Activated CD4-positive, alpha-beta T cell treated with anti-CD3 and anti-CD28 coated beads, Interleukin-2, amount 10 ng/mL, durations not matched to agents 7 days and 5 days (primary cell): ENCODE measurements at places on chromosomes 5 and 9. TPM values are rescaled to one million over a fixed set of nuclear protein-coding genes. Genes with fewer than 3 reads are reported as not detected.
A peak's percentile ranks its signal among the peaks of the same experiment; 100 is the strongest.

KCNMB1 gene
- not detected for total RNA-seq

MUSK gene
- total RNA-seq: not detected

PCDHB6 gene
- not detected for total RNA-seq

SLC36A2 gene
- not detected for total RNA-seq

IL6ST gene
- 117 TPM for total RNA-seq

PRLR gene
- not detected for total RNA-seq

PPP2R2B gene
- total RNA-seq: 1.8 TPM

GRCh38 chr5:138660051-138660572 is 84.9 kb upstream of the HSPA9 start:
- DNase-seq: no peak

DNA sequence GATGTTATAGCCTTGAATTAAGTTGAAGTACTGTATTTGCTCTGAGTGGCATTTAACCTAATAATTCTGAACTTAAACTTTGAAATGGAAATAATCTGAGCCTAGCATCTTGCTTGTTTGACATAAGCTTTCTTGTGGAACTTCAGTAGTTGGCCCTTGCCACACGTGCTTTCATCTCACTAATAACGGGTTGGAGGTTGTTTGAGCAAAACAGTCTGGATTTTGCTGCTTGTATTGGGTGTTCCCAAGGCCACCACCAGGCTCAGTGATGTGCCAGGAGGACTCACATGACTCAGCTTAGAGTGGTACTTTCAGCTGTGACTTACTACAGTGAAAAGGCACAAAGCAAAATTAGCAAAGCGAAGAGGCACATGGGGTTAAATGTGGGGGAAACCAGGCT is 35.7 kb downstream of the SECISBP2 start:
- DNase-seq: no peak

DNA sequence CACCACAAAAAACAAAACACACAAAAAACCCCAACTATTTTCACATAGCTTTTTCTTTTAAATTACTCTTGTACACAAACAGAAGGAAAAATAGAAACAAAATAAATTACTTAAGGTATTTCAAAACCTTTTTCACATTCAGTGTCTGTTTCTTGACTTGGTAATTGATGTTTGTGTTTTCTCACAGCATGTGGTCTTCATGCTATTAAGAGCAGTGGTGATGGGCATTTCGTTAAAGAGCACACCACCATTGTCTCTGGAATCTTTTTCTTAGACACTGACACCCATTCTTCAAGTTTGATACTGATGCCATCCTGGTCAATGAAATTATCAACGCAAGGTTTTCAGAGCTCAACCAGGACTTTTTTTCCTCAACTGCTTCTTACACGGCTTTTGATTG is 63.8 kb downstream of the SLC28A3 start:
- no peak for DNase-seq

DNA sequence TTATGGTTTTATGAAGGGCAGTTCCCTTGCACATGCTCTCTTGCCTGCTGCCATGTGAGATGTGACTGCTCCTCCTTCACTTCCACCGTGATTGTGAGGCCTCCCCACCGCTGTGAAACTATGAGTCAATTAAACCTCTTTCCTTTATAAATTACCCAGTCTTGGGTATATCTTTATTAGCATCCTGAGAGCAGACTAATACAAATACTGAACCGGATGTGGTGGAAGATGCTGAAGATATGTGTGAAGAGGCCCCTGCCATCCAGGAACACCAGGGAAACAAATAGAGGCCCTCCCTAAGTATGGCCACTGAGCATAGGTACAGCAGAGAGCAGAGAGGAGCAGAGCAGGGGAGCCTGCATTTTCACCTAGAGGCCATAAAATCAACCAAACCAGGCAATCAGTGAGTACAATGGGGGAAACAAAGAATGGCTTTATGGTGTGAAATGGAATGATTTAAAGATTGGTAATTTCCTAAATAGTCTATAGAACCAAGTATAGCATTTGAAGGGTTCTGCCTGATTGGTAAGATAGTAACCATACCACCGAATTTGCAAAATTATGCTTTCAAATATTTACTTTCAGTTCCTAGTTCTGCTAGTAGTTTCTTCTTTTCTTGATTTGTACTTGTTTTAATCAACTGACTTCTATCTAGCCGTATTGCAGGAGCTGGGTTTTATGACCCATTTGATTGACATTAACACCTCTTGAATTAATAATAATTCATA is 421.6 kb downstream of the IRX1 start:
- no peak for DNase-seq

- no peak for DNase-seq
Measured at GRCh38 chr5:180340856-180341255, 12.3 kb downstream of the GFPT2 start.

GRCh38 chr5:151093476-151093889 is 12.6 kb upstream of the TNIP1 start:
- no peak for DNase-seq

- no peak for DNase-seq
Measured at GRCh38 chr5:41156739-41157138, 56.6 kb downstream of the C6 start.

DNA sequence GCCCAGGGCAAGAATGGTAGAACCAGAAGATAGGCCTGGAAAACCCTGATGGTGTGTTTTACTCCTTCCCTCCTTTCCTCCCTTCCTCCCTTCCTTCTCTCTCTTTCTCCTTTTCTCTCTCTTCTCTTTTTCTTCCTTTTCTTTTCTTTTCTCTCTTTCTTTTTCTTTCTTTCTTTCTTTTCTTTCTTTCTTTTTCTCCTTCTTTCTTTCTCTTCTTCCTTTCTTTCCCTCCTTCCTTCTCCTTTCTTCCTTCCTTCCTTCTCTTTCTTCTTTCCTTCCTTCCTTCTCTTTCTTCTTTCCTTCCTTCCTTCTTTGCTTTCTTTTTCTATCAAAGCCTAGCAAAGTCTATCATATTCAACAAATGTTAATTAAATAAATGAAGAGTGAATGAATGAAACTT is 24.0 kb upstream of the UBE2QL1 start:
- DNase-seq: no peak

DNA sequence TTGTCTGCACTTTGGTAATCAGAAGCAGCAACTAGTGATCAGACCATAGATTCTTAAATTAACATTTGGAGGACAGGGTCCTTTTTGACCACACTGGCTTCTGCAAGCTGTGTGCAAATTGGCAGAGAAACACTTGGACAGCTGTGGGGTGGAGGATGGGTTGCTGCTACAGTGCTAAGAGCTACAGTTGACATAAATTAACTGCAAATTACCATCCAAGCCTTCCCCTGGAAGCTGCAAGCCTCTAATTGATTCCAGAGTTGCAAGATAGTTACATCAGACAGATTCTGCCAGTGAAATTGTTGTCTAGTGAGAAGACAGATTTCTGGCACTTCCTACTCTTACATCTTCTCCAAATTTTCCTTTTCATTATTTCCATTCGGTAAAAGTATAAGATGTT is 517.7 kb downstream of the DIRAS2 start:
- DNase-seq: no peak

DNA sequence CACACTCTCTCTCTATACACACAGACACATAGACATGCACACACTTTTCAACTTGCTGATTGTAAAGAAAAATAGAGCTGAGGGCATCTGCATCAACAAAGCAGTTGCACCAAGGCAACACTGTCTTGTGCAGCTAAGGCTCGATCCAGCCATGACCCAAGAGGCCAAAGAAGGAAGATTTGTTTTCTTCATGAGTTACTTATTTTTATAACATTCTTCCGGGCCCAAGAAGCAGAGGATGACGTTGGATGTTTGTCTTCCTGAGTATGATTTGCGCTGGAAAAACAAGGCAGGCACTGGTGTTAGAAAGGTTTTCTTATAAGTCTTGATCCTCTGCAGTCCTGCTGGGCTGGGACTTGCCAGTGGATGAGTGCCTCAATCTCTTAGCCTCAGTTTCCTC is 344.1 kb downstream of the ADAMTS6 start:
- no peak for DNase-seq

DNA sequence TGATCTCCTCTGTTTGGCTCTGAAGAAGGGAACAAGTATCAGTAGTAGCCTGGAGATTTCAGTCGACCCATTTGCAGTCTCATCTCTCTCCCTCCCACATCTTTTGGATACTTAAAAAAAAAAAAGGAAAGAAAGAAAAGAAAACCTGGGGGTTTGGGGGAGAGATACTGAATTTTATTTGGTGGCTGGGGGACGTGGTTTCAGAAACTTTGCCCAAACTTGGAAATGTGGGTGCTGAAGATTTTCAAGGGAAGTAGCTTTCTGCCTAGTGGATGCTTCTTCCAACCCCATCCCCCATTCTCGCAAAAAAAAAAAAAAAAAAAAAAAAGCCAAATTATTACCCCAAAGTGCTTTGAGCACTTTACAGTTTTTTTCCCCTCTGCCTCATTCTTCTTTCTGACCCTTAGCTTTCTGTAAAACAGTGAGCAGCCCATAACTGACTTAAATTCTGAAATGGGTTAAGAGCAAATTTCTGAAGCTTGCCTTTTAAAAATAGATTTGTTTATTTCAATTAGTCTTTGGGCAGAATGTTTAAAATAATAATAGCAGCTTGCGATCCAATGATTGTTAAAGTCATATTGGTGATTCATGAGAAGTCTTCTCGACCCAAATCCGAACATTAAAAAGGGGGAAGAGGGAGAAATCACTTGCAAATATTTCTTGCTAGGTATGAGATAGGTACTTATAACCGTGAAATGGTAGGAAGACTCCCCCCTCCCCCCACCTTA is 894 bp downstream of the FST start:
- DNase-seq: no peak

- no peak for DNase-seq
Measured at GRCh38 chr5:171309276-171310211, 496 bp downstream of the TLX3 start.

- DNase-seq: peak; percentile 8
Measured at GRCh38 chr9:15873573-15874177, 320.8 kb downstream of the CCDC171 start.

DNA sequence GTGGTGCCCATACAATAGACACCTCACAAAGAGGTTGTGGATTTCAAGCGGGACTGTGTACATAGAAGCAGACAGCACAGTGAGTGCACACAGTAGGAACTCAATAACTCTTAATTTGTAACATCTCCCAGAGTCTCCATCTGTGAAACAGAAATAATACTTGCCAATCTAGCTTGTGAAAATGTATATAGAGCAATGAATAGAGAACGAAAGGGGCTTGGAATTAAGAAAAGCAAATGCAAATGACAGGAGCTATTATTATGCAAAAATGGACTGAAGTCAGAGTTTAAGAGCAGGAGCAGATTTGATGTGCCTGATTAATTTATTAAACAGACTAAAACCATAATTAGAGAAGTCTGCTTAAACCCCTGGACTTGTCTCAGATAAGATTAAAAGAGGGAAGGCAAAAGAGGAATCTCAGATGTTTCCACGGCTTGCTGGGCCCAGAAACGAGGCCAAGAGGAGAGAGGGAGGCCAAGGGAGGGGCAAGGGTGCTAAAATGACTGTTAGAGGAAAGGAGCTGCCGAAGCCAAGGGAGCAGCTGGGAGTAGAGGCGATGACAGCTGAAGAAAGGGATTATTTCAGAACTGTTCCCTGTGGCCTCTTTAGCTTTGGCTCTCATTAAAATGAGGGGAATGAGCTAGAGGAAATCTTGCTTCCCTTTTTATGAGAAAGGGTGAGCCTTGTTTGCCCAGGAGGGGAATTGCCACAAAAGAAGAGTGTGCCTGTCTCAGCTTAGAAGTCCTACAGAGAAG is 72.1 kb downstream of the FEM1C start:
- no peak for DNase-seq

GRCh38 chr9:135961811-135962695 is 880 bp upstream of the UBAC1 start:
- DNase-seq: no peak

- no peak for DNase-seq
Measured at GRCh38 chr5:151196556-151197290, 27.2 kb downstream of the CCDC69 start.

DNA sequence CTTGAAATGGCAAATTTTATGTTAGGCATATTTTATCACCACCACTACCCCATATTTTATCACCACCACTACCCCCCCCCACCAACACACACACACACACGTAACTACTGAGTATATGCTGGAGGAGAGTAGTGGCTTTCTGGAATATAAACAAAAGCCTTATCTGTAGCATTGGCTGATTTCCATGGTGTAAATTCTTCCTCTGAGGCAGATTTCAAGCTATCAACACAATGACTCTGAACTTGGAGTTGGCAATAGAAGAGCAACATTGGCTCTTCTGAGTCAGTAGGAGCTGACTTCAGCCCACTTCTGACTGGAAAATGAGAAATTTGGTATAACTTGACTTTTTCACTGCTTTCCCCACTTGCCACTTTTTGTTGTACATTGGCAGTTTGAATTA is 143.0 kb downstream of the CAVIN4 start:
- DNase-seq: no peak
